ENCODE measurements at places on chromosomes 13 and 19.

DNA sequence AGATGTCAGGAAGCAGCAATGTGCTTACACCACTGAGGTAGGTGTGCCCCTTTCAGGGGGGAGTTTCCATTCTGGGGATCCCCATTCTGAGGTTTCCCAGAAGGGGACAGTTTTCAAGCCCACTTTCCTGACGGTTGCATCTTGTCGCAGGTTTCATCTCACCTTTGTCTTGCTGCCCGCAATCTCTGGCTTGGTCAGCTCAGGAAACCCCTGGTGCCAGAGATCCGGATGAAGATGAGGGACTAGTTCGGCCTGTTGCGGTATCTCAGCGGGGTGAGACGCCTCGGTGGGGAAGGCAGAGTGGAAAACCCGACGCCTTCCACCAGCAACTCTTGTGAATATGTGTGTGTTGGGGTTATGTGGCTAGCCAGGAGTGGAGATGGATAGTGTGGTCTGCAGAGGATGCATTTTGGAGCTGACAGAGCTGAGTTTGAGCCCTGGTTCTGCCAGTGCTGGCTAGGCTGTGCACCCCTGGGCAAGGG lies 13.1 kb downstream of the TNFSF9 start:
- no peak for DNase-seq

GRCh38 chr13:52878831-52879230 lies 30.4 kb upstream of the PCDH8 start:
- no peak for DNase-seq

DNA sequence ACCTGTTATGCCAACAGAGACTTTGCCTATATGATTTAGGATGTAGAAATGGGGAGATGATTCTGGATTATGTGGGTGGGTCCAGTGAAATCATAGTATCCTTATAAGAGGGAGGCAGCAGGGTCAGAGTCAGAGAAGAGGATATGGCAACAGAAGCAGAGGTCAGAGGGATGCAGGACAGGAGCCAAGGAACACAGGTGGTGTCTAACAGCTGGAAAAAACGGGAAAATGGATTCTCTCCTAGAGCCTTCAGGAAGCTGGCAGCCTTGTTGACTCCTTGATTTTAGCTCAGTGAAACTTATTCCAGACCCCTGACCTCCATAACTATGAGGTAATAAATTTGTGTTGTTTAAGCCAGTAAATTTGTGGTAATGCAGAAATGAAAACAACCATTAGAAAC lies 28.8 kb upstream of the OXGR1 start:
- DNase-seq: no peak

- no peak for DNase-seq
Measured at GRCh38 chr19:19480688-19481087, 34.7 kb downstream of the TSSK6 start.

DNA sequence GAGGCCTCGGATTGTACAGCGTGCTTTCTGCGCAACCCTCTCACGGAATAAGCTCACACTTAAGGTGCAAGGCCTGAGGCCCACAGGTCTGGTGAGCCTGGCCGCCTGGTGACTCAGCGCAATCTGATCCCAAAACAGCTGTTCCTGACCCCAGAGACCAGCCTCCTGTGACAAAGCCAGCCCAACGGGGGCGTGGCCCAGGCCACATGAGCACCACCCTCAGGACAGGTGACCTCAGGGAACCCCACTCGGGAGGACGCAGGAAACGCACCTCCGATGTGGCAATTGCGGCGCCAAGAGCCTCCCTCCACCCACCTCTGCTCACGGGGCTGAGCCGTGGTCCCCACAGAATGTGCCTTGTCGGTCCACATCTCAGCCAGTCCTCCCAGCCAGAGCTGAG lies 26.4 kb downstream of the GRTP1 start:
- DNase-seq: no peak

GRCh38 chr13:29569253-29570050 lies 26.0 kb downstream of the SLC7A1 start:
- DNase-seq: no peak

DNA sequence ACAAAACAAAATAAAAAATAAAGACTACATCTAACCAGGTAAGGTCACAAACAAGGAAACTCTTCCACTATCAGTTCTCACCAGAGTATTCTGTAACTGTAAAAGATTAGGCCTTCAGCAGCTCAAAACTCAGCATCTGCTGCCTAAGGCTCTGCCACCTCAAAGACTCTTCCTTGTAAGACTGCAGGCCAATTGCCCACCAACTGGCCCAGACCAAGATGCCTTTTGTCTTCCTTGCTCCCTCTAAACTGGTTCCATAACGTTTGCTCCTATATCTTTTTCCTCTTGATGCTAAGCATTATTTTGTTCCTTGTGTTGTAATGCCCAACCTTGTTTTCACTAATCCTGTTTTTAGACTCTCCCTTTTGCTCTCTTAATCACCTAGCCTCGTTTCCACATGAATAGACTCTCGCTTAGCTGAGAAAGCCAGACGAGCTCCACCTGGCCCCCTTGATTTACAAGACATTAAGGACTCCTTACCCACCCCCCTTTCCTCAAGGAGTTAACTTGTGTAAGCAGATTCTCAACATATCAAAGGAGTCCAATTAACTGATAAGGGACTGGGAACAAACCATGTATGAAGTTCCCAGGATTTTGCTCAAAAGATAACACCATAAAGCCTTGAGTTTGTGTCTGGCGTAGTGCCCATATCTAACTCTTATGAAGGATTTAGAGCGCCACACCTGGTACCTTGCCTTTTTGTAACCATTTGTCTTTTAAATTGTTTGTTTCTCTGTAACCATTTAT lies 1.5 kb downstream of the ZNF814 start:
- DNase-seq: no peak

DNA sequence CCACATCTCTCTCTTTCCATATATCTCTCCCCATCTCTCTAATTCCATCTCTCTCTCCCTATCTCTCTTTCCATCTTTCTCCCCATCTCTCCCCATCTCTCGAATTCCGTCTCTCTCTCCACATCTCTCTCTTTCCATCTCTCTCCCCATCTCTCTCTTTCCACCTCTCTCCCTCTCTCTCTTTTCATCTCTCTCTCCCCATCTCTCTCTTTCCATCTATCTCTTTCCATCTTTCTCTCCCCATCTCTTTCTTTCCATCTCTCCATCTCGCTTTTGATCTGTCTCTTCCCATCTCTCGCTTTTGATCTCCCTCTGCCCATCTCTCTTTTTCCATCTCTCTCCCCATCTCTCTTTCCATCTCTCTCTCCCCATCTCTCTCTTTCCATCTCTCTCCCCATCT lies 25.6 kb downstream of the ADGRE3 start:
- DNase-seq: no peak

DNA sequence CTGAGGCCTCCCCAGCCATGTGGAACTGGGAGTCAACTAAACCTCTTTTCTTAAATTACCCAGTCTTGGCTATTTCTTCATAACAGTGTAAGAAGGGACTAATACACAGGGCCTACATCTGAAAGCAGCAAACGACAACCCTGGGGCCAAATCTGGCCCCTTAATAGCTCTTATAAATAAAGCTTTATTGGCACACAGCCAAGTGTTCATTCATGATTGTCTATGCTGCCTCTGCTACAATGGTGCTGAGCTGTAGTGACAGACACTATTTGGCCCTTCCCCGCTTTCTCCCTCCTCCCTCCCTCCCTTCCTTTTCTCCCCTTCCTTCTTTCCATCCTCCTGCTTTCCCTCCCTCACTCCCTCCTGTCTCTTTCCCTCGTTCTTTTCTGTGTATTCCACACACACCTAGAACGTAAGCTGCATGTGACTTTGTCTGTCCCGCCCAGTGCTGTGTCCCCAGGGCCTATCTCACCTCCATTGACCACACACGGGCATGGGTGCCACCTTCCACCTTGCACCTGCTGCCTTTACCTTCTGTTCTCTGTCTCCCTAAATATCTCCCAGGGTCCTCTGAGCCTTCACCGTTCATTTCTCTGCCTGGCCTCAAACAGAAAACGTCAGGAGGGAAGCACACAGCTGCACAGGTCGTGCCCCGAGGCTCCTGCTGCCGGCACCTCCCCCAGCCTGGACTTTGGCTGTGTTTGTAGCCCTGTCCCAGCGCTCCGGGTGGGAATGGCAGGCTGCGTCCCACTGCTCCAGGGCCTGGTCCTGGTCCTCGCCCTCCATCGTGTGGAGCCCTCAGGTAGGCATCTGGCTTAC lies at the start of gene PROZ:
Gene PROZ, plus strand, starts transcription at position 720 of the 819 bp plus-strand sequence. Its CDS starts 13 bp downstream, at position 733.
- no peak for DNase-seq

GRCh38 chr13:48595431-48596429 lies 58.0 kb upstream of the CYSLTR2 start:
- no peak for DNase-seq

GRCh38 chr19:6663236-6664201 lies 6.4 kb downstream of the TNFSF14 start:
- no peak for DNase-seq
